DMS153 (cell line): ENCODE measurements at places on chromosomes 4 and X.

- no peak for DNase-seq
Measured at GRCh38 chr4:96626023-96626422, 786.1 kb downstream of the PDHA2 start.

- DNase-seq = no peak
Measured at GRCh38 chr4:74504212-74504611, 59.3 kb downstream of the AREG start.

DNA sequence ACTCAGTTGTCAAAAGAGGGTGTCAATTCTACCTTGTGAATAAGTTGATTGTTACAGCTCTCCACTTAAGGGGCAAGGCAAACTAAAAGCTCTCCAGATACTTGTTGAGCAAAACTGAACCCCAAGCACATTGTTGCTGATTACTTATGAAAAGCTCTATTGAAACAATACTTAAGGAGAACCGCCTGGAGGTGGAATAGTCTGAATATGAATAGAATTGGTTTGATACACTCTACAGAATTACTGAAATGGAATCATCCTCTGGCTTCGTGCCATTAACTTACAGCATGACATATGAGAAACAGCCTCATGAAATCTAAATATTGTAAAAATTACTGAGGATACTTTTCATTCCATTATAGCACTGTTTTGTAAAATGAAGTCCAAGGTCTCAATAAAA, 127.0 kb upstream of the SH3RF1 start:
- DNase-seq = no peak

DNA sequence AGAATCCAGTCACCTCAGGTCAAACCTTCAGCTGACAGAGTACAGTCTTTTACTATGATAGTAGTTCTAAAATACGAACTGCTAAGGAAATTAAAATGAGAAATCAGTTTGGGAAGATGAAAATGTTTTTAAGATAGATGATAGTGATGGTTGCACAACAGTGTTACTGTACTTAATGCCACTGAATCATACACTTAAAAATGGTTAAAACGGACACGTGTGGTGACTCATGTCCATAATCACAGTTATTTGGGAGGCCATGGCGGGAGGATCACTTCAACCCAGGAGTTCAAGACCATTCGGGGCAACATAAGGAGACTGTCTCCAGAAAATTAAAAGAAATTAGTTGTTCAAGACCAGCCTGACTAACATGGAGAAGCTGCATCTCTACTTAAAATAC, 41.4 kb downstream of the ABHD18 start:
- no peak for DNase-seq

GRCh38 chr4:158914218-158914617, 145.4 kb downstream of the FNIP2 start:
- no peak for DNase-seq

GRCh38 chr4:99625369-99625768, 32.3 kb downstream of the C4orf54 start:
- no peak for DNase-seq

GRCh38 chr4:73776321-73776729, 36.0 kb downstream of the CXCL8 start:
- peak; percentile 79 for DNase-seq

GRCh38 chr4:146633471-146633800, 5.3 kb upstream of the POU4F2 start:
- no peak for DNase-seq

DNA sequence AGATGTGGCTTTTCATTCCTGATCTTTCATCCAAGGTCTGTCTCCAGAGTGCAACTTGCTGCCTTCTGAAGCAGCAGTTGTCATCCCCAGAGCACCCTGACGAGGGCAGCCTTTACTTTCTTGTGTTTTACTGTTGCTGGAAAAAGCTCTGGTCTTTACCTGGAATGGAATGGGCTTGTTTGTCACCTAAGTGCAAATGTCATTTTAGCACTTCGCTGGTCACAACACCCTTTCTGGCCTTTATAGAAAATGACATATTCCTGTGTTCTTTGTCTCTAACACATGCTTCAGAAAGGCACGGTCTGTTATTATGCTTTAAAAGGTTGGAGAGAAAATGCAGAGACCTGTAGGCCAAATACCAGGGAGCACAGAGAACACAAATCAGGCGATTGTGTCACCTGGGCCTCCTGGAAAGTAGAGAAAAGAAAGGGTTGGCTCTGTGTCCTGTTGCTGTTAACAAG, 332.7 kb upstream of the IGFBP7 start:
- DNase-seq = peak; percentile 14

DNA sequence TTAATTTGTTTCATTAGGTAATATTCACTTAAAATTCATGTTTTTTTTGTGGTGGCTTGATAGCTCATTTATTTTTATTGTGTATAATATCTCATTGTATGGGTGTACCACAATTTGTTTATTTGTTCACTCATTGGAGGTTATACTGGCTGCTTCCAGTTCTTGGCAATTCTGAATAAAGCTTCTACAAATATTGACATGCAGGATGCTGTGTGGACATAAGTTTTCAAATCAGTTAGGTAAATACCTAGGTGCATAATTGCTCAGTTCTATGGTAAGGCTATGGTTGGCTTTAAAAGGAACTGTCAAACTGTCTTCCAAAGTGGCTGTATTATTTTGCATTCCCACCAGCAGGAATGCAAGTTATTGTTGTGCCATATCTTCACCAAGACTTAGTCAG, 504.5 kb upstream of the GALNTL6 start:
- DNase-seq = peak; percentile 12

GRCh38 chr4:80124246-80125211, 51.5 kb upstream of the ANTXR2 start:
- DNase-seq = no peak

DNA sequence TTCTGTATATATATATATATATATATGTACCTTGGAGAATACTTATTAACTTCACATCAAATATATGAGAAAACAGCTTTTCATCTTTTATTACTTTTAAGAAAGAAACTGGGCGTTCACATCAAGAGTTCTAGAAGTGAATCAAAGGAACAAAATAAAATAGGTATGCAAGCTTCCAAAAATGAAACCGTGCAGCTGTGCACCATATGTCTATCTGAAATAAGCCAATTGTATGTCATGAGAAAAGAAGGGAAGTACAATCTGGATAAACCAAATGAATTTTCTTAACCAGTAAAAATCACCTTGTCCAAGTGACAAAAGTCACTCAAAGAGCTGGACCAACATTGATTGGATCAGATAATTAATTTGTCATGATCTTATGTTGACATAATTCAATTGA, 405.4 kb upstream of the TECRL start:
- no peak for DNase-seq

- no peak for DNase-seq
Measured at GRCh38 chr4:37628977-37629609, 57.1 kb downstream of the RELL1 start.

DNA sequence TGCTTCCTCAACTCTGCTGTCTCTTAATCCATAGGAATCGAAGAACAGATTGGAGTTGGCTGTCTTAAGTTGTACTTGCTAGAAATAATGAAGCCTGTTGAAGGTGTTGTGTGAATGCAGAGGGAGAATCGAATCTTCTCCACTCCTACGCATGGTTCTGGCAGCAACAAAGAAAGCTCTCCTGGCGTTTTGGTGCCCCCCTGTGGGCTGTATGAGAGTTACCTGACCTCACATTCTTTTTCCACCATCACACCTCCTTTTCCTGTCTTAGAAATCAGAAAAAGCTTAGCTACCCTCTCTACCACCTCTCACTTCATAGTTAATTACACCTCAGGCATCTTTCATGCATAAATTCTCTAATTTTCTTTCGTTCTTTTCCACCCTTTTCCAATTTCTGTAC, 16.3 kb downstream of the KLF8 start:
- DNase-seq = no peak

DNA sequence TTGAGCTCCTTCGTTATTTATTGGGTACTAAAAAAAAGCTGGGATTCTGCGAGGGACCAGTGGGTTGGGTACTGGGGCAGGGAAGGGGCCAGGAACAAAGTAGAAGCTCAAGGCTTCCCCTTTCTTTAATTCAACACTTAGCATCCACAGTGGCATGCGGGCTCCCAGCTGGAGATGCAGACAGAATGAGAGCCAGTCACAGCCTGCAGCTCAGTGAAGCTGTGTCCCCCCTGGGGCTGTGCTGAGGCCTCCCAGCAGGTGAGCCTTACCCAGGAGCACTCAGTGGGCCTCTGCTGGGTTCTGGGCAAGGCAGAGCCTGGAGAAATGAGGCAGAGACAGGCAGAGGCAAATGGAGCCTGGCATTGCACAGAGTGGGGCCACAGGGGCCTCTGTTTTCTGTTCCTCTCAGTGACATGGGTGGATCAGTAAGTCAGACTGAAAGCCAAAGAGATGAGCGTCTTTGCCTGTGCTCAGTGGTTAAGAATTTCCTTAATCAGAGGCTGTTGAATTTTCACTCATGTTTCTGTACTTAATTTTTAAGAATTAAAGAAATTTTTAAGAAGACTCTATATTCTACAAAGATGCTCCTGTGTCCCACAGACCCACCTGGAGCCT, 181.4 kb upstream of the RBPJ start:
- DNase-seq = no peak

DNA sequence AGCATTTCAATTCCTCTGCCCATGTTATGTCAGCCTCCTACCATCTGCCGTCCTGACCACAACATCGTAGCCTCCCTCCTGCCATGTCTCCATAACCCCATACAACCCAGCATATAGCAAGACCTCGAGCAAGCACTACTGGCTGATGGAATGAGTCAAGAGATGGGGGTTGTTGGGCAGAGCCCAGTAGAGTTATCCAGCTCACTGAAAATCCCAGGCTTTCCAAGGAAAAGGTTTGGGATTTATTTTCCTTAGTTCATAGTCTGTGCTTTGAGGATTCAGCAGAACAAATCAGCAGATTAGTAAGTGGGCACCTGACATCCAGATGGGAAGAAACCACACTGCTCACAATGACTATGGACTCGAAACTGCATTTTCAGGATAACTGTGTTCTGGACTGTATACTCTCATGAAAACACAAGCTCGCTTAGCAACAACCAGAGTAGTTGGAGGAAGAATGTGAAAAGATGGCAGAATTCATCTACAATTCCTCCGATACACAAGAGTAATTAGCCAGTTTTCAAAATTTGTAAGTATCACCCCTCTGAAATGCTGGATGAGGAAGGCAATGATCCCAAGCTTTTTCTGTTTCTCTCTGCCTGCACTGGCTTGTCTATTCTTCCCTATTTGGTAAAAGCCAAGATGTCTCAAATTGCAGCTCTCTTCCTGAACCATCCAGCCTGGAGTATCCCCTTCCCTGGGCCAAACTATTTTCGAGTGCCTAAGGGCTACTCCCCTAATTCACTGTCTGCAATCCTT, 186.2 kb upstream of the TBL1X start:
- DNase-seq = no peak

- peak; percentile 22 for DNase-seq
Measured at GRCh38 chr4:158782551-158783360, 13.9 kb downstream of the FNIP2 start.

- DNase-seq = no peak
Measured at GRCh38 chr4:25775166-25775565, 87.6 kb downstream of the SEL1L3 start.

- DNase-seq = no peak
Measured at GRCh38 chr4:84394386-84394785, 104.7 kb downstream of the NKX6-1 start.

- no peak for DNase-seq
Measured at GRCh38 chr4:108901291-108901690, 138.4 kb upstream of the ETNPPL start.

DNA sequence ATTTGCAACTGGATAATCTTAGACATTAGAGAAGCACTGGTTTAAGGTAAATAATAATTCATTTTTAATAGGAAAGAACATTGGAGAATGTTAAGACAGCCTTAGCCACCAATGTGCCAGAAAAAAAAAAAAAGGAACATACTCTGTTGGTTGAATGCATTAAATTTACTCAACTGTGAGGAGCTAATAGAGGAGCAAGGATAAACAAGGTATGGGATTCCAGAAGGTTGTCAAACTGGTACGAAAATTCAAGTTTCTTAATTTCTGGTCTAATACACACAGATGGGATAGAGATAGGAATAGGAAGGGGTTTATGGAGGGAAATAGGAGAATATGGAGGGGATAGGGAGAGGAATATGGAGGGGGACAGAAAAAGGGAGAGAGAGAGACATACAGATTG, 1096.6 kb downstream of the ARAP2 start:
- DNase-seq = no peak

DNA sequence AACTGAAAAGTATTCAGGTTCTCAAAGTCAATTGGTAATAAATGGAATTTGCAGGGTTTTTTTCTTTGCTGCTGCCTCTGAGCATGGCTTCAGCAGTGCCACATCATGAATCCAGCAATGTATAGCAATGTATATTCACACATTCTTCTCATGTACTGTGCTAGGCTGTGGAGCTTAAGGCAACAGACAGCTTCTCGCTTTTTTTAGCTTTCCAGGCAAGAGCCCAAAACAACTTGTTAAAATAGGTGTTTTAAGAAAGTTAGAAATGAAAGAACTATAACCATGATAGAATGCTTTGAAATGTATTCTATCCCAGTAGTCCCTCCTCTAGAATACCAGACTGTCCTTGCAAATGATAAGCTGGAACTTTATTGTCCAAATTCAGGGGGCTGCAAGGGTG, 30.4 kb downstream of the SMIM43 start:
- DNase-seq = no peak

- DNase-seq = no peak
Measured at GRCh38 chr4:18020145-18020670, 1.3 kb downstream of the LCORL start.

GRCh38 chrX:136039968-136040367, 54.7 kb downstream of the SLC9A6 start:
- no peak for DNase-seq

DNA sequence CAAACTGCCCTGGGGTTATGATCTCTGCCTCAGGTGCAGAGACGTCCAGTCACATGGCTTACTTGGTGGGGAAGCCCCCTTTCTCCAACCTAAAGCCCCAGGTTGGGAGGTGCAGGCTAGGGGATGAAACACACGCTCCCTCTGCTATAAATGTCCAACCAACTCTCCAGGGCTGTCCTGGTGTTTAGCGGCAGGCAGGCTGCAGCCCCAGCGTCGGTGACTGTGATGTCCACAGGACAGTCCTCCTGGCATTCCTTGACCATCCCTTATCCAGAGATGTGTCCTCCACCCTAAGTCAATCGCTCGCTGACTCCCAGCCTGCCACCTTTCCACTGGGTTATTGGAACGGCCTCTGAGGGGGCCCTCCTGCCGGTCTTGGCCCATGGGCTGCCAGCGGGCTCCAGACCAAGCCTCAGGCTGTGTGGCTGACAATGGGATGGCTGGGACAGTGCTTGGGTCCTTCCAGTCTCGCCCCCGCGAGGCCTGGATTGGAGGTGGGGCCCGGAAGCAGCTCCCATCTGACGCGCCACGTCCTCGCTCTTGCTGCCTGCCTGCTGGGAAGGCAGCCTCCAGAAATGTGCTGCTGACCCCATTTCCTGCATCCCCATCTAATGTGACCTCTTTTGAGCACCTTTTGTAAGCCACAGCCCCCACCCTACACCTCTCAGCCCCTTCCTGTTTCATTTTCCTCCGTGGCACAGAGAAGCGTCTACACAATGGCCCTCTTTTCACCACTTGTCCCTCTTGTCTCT, 60.8 kb upstream of the ADRA2C start:
- DNase-seq = no peak
